AG04450 (cell line): ENCODE measurements at places on chromosomes 3 and 15.
A peak's percentile ranks its signal among the peaks of the same experiment; 100 is the strongest.

GRCh38 chr3:13172644-13173013, 99.4 kb upstream of the IQSEC1 start:
- no peak for DNase-seq

- peak; percentile 11 for DNase-seq
Measured at GRCh38 chr3:10511809-10512494, 6.6 kb upstream of the ATP2B2 start.

- no peak for DNase-seq
Measured at GRCh38 chr15:48530528-48530927, 115.0 kb downstream of the FBN1 start.

DNA sequence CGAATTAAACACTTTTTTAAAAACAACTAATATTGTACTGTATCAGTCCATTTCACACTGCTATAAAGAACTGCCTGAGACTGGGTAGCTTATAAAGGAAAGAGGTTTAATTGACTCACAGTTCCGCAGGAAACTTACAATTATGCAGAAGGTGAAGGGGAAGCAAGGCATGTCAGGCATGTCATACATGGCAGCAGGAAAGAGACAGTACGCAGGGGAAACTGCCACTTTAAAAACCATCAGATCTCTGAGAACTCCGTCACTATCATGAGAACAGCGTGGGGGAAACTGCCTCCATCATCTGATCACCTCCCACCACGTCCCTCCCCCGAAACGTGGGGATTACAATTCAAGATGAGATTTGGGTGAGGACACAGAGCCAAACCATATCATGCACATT, 162.8 kb upstream of the TPM1 start:
- DNase-seq = no peak

- no peak for DNase-seq
Measured at GRCh38 chr3:62097121-62097520, 276.2 kb downstream of the FEZF2 start.

- peak; percentile 77 for DNase-seq
Measured at GRCh38 chr3:44883999-44884431, 9.6 kb downstream of the TGM4 start.

GRCh38 chr3:196350067-196350466, 11.9 kb upstream of the TM4SF19 start:
- no peak for DNase-seq

GRCh38 chr3:29382409-29382808, 101.5 kb downstream of the RBMS3 start:
- no peak for DNase-seq

GRCh38 chr3:42127226-42127625, 36.1 kb downstream of the TRAK1 start:
- DNase-seq = no peak

GRCh38 chr3:197750858-197751737, 1.4 kb downstream of the FYTTD1 start:
- DNase-seq = no peak

DNA sequence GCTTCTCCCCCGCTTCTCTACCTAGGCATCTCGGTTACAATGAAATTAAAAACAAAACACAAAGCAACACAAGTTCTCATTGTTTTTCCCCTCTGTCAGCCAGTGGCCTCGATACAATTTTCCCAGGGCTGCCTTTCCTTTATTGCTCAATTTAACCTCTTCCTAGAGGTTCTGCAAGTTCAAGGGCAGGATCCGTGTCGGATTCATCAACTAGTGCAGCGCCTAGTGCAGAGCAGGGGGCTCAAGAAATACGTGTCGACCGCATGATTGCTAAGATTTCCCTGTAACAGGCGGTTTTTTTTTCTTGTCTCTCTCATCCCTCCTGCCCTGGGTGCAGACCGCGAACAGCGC, 1.4 kb upstream of the BHLHE40 start:
- no peak for DNase-seq

DNA sequence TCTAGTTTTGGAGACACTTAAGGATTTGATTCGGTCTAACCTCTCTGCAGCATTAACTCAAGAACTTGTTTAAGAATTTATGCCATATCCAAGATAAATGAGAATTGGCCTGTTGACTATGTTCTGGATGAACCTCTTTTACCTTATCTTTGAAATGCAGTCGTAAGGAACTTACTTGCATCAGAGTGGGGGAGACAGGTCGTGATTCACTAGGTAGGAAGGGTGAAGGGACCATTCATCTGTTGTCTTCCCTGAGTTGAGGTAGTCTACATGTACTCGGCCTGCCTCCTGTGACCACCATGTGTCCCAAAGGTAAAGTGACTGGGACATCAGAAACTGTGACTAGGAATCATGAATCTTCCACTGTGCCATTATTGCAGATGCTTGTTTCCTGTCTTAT, 248.0 kb upstream of the P2RY1 start:
- DNase-seq = no peak

- DNase-seq = no peak
Measured at GRCh38 chr15:83739629-83740028, 85.7 kb downstream of the ADAMTSL3 start.

DNA sequence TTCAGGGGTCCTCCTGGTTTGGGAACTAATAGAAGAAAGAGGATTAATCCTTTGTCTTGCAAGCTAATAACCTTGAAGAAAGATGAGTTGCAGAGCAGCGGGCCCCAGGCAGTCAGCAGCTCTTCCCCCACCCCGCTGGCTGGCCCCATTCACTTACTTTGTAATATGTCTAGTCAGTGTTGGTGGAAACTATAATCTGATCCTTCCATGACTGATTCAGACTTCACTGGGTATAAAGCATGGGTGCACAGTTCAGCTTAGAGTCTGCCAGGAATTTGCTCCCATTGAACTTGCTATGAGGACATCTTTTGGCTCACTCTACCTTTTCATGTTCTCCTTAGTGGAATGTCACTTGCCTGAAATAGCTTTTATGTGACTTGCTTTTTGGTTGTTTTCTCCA, 117.7 kb downstream of the CCNL1 start:
- no peak for DNase-seq
